ENCODE measurements at places on chromosomes 1 and 21.

GRCh38 chr1:31750858-31751510 is 13.2 kb downstream of the ADGRB2 start:
- no peak for DNase-seq

GRCh38 chr1:21857142-21857839 is 45.2 kb downstream of the LDLRAD2 start:
- no peak for DNase-seq

- no peak for DNase-seq
Measured at GRCh38 chr21:44402323-44403105, 49.1 kb downstream of the TRPM2 start.

DNA sequence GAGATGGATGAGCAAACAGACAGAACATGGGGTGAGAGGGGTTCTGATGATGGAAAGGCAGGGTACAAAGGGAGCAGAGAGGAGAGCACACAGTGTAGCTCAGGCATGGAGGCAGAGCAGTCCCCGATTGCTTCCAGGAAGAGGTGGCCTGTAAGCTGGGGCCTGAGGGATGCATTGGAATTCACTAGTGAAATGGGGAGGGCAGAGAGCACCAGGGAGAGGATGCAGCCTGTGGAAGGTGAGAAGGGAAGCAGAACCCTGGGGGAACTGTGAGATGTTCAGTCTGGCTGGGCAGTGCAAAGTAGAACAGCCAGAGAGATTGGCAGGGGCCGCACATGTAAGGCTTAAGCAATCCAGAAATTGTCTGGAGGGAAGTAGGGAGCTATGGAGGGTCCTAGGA is 12.2 kb downstream of the ZNF362 start:
- DNase-seq = no peak

- DNase-seq = no peak
Measured at GRCh38 chr1:179143322-179143721, 61.5 kb downstream of the TOR3A start.

DNA sequence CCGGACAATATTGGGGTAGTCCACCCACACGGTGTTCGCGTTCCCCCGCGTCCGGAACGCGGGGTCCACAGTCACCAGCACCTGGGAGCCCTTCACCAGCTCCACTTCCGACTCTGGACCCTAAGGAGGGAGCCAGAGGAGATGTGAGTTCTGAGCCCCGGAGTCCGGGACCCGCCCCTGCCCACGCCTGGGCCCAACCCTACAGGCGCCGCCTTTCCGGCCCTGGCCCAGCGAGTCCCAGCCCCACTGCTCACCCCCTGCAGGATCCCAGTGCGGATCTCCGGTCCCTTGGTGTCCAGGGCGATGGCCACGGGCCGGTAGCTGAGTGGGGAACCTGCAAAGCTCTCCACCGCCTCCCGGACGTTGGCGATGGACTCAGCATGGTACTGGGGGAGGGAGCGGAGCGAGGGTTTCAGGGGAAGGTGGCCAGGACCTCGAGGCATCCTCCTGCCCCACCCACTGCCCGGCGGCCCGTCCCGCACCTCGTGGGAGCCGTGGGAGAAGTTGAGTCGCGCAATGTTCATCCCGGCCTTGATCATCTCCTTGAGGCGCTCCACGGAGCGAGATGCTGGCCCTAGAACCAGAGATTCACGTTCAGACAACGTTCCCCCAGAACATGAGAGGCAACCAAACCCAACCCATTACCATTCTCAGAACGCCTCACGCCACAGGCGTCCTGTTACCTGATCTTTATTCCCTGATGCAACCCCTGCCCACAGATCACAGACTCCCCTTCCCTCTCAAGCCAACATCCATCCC is 5.9 kb downstream of the PKLR start:
- no peak for DNase-seq

- peak; percentile 62 for DNase-seq
Measured at GRCh38 chr1:109167001-109167506, 46.7 kb upstream of the SARS1 start.

DNA sequence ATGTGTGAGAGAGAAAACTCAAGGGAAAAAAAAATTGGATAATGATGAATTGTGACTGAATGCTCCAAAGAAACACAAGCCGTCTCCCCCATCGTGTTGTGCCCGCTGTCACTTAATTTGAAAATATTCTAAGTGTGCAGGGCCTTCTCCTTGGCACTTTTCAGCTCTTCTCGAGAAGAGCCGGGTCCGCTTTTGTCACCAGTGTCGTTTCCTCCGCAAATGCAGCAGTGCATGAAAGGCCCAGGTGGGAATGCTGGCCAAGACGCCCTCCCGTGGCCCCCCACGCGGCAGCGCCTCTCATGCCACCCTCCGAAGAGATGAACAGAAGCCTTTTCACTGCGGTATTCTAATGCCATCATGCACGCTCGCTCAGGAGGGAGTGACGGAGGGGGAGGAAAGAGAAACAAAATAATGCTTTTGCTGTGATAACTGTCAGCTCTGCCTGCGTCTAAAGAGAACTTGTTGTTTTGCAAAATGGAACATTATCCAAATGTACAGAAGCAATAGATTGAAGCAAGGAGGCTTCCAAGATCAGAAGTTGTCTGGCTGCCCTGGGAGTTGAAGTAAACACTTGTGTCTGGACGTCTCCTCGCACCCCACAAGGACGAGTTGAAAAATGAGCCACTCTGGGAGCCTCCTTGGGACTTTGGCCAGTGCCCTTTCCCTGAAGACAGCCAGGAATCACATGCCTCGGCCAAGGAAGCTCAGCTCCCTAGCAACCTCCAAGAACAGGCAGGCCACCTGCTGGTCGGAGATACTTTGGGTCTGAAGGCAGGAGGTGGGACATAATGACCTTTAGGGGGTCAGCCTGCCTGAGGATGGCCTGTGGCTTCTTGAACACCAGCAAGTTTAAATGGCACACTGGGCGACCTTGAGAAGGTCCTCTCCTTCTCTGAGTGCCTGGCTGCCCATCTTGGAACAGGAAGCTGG is 166.1 kb upstream of the ZC3H12A start:
- DNase-seq = no peak

DNA sequence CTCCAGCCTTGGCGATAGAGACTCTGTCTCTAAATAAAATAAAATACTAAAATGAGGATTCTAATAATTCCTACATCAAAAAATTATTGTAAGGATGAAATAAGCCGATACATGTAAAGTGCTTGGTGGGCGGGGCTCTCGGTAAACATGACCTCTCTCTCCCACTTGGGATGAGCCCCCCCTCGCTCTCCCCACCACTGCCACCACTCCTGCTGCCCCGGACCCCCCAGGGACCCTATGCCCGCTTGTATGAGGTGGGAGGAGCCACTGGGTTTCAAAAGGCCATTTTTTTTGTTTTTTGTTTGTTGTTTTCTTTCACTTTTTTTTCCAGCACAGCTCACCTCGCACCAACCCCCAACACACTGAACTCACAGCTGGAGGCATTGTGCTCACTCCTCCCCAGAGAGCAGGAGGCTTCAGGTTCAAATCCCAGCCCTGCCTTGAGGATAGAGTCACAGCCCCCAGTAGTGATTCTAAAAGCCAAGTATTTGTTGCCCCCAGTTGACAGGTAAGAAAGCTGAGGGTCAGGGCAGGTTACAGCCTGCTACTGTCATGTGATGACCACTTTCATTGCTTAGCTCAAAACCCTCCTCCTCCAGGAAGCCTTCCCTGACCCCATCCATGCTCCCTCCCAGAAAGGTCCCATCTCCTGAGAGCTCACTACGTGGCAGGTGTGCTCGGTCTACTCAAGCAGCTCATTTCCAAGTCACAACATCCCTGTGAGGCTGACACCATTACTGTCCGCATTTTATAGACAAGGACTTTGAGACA is 4.2 kb downstream of the SDC3 start:
- peak; percentile 9 for DNase-seq

DNA sequence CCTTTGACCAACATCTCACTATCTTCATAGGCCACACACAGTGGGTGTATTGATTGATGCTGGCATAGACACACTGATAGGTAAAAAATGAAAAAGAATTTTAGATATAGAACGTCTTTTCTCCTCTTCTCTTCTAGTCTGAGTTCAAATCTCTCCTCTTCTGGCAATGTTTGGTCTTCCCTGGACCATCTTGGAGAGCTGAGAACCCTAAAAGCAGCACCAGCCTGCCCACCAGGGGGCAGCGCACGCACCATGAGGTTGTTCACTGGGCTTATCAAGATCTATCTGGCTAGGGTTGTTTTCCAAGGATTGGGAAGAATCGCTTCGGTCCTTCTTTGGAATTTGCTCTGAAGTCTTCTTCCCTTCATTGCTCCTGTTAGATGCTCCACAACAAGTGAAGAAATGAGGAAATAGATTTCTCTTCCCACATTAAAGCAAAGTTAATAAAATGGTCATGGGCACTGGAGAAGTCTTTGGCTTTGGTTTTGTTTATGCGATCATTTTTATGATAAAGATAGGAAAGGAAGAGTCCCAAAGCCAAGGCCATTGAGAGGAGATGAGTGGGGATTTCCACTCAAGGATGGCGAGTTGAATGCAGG is 104.0 kb upstream of the OLIG2 start:
- DNase-seq = no peak

DNA sequence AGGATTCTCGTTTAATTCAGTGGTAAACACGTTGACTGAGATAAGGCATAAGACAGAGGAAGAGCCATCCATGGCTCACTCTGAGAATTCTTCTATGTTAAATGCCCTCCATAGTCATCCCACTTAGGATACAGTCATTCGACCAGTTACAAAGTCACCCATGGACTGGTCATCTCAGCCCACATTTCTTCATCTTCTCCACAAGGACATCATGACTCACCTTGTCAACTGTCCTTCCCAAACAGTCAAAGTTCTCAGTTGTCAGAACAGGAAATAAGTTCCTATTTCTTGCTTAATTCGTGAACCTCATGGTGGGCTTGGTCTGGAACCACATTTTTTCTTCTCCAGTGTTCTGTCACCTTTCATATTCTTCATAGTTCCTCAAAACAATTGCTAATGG is 133.2 kb downstream of the TGFB2 start:
- no peak for DNase-seq

DNA sequence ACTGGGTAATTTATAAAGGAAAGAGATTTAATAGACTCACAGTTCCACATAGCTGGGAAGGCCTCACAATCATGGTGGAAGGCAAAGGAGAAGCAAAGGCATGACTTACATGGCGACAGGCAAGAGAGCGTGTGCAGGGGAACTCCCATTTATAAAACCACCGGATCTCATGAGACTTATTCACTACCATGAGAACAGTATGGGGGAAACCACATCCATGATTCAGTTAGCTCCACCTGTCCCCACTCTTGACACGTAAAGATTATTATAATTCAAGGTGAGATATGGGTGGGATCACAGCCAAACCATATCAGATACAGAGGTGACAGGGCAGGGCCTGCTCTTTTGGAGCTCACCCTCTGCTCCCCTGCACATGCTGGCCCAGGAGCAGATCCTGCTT is 31.4 kb upstream of the TMEM61 start:
- DNase-seq = no peak

DNA sequence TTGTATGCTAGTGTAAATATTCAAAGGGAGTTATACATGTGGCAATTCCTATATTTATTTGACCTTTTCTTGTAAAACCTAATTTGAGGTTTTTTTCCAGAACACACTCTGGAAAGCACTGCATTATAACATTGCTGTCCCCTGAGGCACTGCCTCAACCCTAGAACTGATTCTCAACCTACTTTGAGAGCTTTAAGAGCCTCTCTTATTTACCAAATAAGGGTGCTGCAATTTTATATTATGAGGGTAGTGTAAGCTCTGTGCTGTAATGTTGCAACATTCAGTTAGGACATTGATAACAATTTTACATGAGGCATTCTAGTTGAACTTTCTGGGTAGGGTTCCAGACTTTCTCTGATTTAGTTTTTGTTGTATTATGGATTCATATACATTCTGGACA is 302.2 kb upstream of the DEPDC1 start:
- no peak for DNase-seq

DNA sequence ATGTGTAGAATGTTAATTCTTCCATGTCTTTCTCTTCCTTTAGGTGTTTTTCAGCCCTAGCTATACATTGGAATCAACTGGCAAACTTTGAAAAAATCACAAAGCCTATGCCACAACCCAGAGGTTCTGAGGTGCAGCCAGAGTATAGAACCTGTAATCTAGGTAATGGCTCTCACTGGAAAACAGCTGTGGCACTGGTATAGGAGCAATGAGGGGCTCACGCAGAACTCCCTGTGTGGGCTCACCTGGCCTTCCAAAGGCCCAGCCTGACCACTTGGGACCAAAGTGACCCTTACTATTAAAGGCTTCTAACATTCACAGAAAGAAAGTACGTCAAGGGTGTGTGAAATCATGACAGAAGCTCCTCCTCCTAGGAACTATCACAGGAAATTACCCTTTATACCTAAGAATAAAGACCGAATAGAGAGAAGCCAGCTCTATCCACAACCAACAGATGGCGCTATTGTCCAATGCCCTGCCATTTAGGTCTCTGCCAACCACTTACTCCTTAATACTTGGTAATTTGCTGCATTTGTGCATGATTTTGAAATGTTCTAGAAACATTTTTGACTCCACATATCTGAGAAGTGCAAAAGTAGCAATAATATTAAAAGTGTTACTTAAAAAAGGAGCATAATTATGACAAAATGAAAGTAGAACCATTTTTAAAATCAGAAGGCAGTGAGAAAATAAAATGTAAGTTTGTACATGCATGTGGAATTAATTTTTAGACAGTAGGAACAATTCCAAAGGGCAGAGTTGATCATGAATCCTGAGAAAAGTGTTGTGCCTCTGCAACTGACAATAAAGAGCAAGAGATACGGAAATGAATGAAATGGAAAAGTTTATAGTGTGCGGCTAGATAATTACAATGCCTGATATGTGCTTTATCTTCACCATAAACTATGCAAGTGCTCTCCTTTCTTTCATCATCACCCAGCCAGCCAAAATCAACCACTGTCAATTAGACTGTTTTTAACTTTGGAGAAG is 93.1 kb upstream of the HAO2 start:
- peak; percentile 42 for DNase-seq

GRCh38 chr1:32765570-32766327 is 51.4 kb downstream of the YARS1 start:
- DNase-seq = no peak

DNA sequence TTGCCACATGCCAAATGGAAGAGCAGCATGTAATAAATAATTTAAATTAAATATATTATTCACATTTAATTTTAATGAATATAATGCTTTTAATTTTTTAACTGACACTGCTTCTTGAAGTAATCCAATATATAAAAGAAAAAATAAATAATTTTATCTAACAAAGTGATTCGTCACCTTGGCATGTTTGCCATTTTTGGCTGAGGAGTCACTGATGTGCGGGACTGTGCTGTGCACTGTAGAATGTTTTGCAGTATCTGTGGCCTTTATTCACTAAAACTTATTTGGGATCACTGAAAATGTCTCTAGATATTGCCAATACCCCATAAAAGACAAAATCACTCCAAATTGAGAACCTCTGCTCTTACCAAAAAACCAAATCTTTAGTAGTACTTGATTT is 807.8 kb downstream of the BRINP3 start:
- no peak for DNase-seq

DNA sequence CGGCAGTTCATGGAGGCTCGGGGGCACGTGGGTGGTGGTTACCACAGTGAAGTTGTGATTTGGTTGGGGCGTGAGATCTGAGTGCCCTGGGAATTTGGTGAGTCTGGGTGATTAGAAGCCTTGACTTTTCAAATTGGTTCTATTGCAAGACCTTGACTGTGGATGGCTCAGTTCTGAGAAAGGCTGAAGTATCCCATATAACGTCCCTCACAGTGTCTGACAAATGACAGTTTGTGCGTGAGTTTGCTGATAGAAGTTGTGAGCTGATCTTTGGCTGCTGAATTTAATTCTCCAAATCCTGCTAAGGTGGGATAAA is 549 bp downstream of the MSH4 start:
- no peak for DNase-seq

All from left hindlimb (tissue), 1 donor.